Suppressor macrophage treated with lipopolysaccharide for 1 hour (primary cell): ENCODE measurements at places on chromosomes 7 and 10.

DNA sequence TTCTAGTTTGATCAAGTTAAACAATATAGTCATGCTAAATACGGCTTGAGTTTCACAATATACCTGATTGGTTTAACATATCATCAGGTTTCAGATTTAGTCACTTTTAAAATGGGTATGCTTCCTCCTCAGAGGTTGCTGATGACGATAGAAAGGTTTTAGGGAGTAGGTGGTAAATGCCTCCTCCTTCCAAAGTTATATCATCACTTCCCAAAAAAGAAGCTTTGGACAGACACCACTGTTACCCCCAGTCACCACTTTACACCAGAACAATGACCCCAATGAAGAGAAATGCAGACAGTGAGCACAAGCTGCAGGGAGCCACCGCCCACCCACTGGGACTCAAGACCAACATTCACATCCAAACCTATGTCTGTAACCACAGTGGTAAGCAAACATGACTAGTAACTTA, 244.6 kb downstream of the SORCS1 start:
- DNase-seq, result peak; percentile 9

- DNase-seq, result no peak
Observed at GRCh38 chr7:1981878-1982230, 250.9 kb downstream of the MAD1L1 start.

DNA sequence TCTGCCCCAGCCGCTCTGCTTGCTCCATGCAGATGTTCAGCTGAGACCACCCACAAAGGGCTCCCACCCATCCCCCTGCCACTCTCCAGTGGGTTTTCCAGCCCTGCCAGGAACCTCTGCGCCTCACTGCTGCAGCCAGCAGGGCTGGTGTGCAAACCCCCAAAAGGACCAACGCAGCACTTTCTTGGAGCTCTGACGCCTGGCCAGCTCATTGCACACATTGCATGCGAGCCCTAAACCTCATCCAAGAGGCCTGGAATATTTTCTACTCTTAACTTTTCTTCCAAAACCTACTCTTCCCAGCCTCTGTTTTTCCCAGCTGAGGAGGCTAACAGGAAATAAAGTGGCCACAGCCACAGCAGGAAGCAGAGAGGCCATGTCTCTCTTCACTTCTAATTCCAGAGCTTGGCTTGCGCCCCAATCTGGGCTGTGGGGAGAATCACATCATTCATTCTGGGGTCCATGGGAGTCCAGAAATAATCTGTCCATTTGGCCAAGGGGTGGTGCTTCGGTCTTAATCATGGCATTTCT, 4.6 kb upstream of the FAM170B start:
- DNase-seq, result no peak

DNA sequence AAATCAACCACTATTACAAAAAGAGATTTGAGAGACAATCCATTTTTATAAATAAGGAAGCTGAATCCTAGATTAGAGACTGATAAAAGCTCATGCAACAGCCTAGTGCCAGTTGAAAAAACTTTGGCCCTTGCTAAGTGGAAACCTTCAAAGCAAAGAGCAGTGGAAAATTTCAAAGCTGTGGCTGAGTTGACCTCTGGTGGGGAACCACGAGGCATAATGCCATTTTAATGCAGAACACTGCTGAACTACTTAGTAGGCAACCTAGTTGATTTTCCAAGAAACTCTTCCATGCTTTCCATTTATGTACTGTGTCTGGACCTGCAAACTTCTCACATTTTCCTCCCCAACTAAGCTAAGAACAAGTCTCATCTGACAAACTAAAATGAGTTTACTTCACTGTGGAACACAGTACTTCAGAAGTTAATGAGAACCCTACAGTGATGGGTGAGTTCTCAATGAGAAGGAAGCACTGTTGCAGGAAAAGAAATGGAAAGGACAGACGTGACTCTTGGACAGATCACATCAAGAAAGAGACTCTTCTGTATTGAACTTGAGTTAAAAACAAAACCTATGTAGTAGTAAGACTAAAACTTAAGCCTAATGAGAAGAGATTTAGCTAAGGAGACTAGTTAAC, 19.5 kb downstream of the FZD9 start:
- DNase-seq, result no peak

DNA sequence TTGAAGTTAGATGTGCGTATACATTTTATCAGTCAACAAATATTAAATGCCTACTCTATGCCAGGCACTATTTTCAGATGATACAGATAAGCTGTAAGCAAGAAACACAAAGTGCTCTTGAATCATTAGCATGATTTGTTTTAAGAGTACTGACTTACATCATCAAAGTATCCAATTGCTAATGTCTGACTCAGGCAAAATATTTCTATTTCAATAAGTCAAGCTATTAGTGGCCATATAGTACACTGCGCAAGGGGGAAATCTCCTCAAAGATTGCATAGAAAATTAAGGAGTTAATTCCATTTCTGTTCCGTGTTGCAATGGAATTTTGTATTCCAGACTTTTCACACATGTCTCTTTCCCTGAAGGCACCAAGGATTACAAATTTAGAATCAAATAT, 46.1 kb upstream of the DNAJC1 start:
- no peak for DNase-seq

GRCh38 chr10:2933924-2934323, 133.4 kb upstream of the PFKP start:
- peak; percentile 42 for DNase-seq

- no peak for DNase-seq
Observed at GRCh38 chr10:60310740-60311139, 78.9 kb downstream of the ANK3 start.

- DNase-seq, result peak; percentile 67
Observed at GRCh38 chr7:29921404-29922010, 68.1 kb downstream of the SCRN1 start.

GRCh38 chr10:10995120-10995519, 22.6 kb upstream of the CELF2 start:
- DNase-seq, result no peak

DNA sequence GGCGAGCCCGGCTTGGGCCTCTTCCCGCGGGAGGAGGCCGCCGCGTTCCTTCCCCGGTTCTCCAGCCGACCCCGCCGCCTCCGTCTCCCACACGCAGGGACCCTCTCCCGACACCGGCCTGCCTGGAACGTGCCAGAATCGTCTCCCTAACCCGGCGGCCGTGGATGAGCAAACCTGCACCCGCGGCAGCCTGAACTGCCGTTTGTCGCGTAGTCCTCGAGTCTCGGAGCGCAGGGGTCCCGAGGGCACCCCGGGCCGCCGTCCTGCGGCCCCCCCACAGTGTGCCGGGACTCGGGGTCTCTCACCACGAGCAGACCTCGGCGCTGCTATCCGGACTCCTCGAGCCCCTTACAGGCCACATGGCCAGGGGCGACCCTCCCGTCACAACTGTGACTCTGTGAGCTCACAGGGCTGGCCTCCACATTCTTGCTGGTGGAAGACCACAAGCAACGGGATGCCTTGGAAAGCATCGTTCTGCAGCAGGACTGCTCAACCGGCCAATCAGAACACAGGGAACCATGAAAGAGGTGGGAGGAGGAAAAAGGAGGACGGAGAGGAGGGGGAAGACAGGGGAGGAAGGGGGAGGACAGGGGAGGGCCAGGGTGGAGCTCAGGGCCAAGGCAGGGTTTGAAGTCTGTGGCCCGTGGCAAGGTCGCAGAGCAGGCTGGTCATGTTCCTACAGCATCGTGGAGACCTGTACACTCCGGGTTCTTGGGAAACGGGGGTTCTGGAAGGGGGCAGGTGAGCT, 276.9 kb downstream of the DNAJB6 start:
- DNase-seq, result no peak

DNA sequence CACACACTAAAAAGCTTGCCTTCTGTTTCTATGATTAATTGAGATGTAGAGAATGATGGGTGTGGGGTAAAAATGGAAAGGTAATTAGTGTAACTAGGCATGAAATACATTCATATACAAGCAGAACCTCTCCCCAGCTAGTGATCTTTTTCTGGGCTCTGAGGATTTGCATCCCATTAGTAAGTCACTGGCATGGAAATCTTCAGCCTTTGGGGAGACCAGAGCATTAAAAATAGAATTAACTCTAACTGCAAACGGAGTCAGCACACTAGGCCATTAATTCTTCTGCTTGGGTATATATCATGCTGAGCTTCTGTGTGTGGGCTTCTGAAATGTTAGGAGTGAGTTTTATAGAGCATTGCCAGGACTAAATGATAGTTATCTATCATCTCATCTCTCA, 128.9 kb downstream of the HDAC9 start:
- no peak for DNase-seq

- no peak for DNase-seq
Observed at GRCh38 chr7:4067476-4067760, 614.7 kb upstream of the FOXK1 start.

- DNase-seq, result peak; percentile 82
Observed at GRCh38 chr7:151017953-151018420, 6.3 kb downstream of the ATG9B start.

DNA sequence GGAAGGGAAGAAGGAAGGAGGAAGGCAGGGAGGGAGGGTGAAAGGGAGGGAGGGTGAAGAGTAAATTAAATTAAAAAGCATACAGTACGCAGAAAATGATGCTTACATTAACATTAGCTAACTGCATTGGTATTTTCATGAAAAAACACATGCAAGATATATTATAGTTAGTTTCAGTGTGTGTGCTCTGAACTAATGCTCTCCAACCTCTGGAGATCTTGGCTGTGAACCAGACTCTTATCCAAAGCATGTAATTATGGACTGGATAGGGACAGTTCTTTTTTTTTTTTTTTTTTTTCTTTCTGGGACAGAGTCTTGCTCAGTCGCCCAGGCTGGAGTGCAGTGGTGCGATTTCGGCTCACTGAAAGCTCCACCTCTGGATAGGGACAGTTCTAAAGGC, 357.0 kb downstream of the FRMD4A start:
- DNase-seq, result no peak

DNA sequence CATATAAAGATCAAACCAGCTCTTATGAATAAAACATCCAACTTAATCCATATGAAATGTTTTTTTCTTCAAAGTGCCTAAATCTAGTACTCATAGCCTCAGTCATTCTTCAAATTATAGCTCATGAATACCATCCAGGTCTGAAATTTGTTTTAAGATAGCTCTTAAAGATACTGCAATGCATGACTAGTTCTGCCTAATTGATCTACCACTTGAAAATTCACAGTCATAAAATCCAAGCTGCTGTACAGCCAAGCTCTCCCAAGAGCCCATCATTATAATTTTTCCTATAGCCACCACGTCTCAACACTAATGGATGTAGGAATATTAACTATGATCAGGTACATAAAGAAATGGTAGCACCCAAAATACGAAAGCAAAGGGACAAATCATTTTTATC, 87.9 kb upstream of the RNF148 start:
- no peak for DNase-seq

- no peak for DNase-seq
Observed at GRCh38 chr10:60377955-60378354, 11.7 kb downstream of the ANK3 start.

DNA sequence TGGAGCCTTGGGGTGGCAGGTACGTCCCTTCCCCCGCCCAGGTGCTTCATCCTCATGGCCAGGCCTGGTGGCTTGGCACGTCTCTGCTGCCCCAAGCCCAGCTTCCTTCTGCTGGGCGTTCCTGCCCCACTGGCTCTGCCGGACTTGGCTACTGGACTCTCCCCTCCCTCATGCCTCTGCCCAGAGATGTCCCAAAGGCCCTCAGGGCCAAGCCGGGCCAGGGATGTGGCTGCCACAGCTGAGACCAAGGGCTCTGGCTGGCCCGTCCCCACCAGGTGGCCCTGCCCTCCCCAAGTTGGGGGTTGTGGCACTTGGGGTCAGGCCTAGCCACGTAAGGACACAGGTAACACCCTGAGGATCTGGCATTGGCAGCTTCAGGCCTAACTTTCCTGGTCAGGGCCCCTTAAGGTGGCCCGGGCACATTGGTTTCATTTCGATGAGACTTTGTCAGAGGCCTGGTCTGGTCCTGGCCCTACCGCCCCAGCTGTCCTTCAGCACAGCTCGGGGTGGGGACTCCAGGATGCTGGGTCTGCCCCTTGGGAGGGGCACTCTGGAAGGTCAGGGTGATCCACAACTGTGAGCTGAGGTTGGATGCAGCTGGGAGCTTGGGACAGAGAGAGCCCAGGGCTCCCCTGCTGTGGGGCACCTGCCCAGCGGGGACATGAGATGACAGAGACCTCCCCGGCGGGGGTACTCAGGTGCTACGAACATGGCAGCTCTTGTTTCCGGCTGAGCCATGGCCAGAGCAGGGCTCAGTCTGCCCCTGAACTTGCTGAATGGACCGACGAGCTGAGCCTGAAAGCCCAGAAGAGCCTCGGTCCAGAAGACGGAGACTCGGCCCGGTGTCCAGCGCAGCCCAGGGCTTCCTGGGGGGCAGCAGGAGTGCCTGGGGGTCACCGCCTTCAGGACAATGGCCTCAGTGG, 2.9 kb downstream of the BHLHA15 start:
- DNase-seq, result no peak

- peak; percentile 46 for DNase-seq
Observed at GRCh38 chr7:125059861-125060456, 130.3 kb upstream of the POT1 start.

GRCh38 chr7:8296362-8296659, 34.3 kb upstream of the ICA1 start:
- DNase-seq, result no peak

DNA sequence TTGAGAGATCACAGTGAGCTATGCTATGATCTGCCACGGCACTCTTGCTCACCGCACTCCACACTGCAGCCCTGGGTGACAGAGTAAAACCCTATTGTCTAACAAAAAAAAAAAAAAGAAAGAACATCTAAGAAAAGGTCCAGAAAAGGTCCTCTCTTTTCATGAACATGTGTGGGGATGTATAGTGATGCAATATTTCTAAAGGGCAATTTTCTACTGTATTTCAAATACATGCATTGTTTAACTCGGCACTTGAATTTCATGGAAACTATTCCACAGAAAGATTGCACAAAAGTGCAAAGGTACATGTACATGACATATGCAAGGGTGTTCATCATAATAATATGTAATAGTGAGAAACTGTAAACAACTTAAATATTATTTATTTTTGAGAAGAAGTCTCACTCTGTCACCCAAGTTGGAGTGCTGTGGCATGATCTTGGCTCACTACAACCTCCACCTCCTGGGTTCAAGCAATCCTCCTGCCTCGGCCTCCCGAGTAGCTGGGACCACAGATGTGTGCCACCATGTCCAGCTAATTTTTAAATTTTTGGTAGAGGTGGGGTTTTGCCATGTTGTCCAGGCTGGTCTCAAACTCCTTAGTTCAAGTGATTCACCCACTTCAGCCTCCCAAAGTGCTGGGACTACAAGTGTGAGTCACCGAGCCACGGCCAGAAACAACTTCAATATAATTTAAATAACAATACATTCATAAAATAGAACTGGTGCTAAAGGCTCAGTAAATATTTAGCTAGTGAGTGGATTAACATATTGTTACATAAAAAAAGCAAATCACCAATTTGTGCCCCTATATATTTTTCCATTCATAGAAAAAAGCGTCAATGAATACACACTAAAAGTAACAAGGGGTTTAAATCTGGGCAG, 1.3 kb upstream of the PPRC1 start:
- DNase-seq, result no peak

GRCh38 chr10:67282871-67283270, 357.0 kb downstream of the LRRTM3 start:
- DNase-seq, result no peak
